ENCODE measurements at places on chromosomes 5 and 9.
A peak's percentile ranks its signal among the peaks of the same experiment; 100 is the strongest.

DNA sequence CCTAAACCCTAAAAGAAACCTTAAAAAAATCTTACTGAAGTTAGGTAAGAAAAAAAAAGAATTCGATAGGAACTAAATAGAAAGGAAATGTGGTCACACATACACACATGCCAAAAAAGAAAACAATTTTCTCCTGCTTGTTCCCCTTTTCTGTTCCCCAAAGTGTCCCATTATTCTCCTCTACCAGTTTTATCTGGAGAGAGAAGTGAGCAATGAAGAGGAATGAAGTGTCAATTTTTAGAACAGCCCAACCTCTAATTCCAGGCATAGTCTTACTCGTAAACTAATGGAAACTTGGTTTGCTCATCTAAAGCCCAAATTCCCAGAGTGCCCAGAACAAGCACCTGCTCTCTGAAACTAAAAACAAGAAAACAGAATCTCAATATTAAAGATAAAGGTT, 26.1 kb downstream of the AP3B1 start:
- no peak for DNase-seq

- no peak for DNase-seq
Measured at GRCh38 chr5:2856206-2856605, 104.7 kb upstream of the IRX2 start.

DNA sequence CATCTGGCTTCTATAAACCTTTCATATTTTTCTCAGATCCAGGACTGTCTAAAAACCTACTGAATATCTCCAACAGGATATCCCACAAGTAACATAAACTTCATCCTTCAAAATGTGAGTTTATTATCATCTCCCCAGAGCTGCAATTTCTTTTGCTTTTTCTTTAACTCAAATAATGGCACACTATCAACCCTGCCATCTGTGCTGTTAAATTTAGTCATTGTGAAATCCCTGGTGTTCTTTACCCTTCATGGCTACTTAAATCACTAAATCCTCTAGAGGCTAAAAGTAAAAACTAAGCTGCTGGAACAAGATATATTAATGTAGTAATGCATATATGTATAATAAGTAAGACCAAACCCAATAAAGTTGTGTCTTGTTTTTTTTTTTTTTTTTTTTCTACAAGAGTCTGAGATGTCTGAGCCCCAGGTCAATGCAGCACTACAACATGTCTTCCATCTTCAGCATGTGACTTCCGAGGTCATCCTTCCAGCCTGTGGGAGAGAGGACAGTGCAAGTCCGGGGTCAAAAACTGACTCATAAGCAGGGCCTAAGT, 362.9 kb downstream of the ADGRV1 start:
- DNase-seq: no peak

DNA sequence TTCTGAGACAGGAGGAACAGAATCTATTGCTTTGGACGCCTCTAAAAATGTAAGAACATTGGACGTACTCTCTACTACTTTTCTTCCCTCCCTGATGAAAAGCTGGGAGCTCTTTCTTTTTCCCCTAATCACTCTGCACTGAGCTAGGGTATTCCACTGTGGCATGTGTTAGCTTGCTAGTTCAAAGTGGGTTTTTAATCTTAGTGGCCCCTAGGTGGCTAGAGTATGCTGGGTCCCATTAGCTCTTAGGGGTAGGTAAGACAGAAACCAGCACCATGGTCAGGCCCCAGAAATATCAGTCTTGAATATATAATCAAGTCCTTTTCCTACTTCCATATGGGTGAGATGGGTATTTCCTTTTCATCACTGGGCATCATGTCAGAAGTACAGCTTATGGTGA, 945.2 kb upstream of the PTPRD start:
- DNase-seq: no peak

DNA sequence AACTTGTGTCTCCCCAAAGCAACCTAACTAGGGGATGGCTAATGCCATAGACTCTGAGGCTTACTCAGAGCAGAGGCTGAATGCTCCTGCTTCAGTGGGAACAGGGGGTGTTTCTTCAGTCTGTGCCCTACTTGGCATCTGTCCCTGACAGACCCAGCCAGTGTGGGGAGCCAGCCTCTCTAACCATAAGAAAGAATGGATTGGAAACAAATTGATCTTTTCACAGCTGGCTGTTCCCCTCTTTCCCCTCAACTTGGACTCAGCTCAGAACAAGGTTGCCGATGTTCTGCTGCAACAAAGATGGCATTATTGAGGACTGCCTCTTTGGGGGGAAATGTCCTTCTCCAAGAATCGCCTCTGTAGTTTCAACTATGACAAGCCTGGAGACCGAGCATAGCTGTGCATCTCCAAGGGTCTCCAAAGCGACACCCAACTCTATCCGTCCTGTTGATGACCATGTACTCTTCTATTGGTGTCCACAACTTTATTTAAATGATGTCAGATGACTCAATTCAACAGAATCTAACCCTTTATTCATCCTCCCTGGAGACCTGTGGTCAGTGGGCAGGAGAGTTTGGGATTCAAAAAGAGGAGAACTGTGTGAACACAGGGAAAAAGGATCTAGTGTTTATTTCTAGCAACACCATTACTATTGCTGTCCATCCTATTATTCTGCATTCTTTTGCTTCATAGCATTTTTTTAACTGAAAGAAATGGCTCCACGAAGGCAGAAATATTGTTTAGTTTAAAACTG, 24.7 kb upstream of the TNC start:
- DNase-seq: no peak

DNA sequence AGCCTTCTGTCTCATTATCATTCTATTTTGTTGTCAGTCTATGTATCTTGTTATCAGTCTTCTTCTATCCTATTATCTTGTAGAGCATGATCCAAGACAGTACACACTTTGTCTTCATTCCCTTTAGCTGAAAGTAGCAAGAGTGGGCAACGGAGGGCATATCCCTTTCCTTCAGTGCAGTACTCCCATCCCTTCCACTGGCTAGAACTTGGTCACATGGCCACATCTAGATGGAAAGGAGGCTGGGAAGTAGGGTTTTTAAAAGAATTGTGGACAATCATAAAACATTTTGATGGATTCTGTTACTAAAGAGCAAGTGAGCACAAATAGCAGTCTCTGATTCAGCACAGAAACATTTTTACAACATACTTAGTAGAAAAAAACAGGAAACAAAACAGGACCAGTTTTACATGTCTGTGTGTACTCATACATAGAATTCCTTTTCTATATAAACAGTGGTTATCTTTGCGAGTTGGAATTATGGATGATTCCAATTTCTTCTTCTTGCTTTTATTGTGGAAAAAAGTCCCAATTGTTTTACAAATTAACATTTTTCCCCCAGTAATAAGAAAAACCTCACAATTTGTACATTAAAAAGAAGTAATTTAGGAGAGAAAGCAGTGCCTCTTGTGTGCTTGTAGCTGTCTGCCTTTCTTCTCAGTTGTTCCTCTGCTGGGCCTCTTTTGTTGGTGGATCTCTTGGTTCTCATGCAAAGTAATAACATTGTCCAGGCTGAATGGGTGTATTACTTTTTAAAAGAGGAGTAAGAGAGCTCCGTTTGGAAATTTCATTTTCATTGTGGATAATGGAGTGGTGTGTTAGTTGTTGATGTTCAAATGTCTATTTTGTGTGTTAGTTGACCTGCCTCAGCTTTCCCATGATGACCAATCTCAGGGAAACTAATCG, 410.9 kb upstream of the TRPC7 start:
- DNase-seq: peak; percentile 91

- no peak for DNase-seq
Measured at GRCh38 chr5:41755705-41756104, 114.5 kb downstream of the OXCT1 start.

DNA sequence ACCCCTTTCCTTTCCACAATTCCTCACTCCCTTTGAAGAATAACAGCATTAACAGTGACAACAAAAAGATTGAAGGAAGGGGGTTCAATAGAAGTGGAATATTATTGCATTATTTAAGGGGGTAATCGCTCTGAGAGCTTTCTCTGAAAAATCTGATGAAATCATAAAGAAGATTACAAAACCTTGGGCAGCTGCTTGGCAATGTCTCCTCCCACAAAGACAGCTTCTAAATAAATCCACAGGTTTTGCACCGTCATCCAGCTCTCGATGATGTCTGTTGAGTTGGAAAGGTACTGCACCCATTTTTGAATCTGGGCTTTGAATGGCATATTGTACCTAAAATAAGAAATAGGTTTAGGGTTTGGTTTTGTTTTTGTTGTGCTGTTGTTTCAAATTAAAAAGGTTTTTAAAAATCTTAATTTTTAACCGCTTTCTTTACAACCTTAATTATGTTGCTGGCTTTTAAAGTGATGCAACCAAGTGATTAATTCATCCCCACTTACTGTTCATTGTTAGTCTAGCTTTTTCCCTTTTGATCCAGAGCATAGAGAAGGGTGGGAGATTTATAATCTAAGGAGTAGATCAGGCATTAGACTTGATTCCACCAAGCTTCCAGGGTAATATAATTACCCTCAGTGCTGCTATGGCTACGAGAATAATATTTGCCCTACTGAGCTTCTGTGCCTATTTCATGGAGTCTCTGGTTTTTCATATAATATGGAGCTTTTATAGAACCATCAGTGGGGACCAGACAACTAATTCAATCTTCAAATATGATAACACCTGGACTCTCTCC, 85.0 kb downstream of the DNAH5 start:
- DNase-seq: no peak

DNA sequence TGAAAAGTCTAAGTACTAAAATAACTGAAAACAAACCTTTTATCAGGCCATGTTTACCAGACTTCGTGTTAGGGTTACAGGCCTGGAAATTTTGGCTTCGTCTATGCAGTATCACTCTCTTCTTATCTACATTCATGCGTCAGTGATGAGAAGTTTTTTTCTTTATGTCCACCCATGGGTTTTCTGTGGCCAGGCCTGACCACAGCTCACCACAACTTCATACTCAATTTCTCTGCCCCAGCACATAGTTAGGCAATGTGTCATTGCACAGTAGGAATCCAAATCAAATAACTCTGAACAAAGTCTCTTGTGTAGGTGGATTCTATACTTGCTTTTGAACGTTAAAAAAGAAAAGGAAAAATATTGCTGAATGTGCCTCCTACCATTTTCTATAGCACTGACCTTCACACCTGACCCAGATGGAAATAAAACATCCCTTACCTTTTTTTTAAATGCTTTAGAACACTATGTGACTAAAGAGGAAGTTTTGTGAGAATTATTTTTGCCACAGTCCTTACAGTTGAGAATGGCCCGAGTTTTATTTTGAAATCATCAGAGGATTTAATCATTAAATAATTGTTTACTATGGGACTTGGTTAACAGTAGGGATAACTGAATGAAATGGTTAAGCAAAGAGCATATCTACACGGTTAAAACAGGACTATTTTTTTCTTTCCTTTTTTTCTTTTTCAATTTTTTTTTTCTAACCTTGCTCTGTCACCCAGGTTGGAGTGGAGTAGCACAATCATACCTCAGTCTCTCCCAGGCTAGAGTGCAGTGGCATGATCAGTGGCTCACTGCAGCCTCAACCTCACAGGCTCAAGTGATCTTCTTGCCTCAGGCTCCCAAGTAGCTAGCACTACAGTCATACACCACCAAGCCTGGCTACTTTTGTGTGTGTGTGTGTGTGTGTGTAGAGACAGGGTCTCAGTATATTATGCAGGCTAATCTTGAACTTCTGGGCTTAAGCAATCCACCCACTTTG, 1247.0 kb upstream of the ACO1 start:
- DNase-seq: no peak

DNA sequence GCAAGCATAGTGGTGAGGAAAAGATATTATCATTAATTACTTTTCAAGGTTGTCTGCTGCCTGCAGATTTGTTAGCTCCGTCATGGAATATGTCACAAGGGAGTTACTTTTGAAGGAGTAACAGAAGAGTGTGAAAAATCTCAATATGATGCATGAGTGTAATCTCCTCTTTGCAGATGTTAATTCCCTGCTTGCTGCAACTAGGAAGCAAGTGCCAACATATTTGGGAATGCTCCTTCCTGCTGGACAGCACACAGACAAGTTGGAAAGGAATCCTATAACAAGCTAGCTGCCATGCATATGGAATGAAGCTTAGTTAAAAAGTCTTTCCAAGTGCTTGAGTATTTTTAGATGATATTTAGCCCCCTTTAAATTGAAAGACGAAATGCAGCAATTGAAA, 2023.6 kb upstream of the CDH6 start:
- DNase-seq: peak; percentile 14

DNA sequence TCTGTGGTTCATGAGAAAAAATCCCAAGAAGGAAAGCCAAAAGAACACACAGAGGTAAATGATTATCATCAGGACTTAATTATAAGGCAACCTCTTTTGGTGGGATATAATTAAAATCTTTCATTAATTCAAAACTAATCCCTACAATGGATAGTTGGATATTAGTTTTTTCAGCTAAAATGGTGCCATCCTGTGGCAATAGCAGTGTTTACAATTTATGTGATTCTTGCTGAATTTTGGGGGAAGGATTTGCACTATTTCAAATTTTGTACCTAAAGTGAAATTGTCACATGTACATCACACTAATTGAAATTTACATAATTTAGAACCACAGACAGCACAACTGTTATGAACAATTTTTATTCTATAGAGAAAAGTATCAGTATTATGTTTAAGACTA, 67.0 kb downstream of the CAST start:
- no peak for DNase-seq

DNA sequence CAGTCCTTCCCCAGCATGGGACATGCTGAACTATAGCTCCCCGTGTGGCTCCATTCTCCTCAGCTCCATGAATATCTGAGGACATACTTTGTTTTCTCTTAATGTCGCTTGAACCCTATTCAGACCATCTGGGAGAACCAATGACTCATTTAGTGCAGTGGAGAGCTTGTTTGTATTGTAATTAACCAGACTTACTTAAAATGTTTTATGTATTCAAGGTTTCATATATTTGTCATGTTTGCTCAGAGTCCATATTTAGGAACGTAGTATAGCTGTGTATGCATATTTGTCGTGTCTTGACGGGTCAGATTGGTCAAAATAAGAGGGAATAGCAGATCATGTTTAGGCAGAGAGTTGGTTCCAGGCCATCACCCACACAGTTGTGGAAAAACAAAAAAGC, 150.1 kb upstream of the NTRK2 start:
- no peak for DNase-seq

GRCh38 chr9:124296094-124296493, 38.3 kb downstream of the NEK6 start:
- no peak for DNase-seq

DNA sequence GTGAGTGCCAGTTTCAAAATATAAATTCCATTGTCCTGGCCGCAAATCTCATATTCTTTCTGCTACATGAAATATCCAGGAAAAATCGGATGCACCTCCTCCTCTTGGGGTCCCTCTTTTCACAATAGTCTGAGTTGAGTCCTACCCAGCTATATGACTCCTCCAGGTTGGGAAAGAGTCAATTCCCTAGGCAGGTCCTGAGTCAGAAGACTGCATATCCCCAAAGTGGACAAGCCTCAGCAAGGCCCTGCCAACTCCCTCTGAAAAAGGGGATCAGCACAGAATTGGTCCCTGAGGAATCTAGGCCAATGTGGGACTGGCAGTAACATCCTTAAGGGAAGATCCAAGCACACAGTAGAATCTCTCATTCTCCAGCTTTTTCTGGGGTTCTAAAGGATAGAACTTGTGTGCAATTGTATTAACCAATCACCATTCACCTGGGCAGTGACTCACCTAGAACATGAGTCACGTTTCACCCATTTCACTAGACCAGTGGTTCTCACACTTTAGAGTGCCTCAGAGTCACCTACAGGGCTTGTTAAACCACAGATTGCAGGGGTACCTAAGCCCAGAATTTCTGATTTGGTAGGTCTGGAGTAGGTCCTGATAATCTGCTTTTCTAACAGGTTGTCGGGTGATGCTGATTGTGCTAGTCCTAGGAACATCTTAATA, 44.7 kb upstream of the TMEM215 start:
- DNase-seq: no peak

Data from HAP-1 (cell line).